ENCODE measurements at places on chromosomes 4 and X.

DNA sequence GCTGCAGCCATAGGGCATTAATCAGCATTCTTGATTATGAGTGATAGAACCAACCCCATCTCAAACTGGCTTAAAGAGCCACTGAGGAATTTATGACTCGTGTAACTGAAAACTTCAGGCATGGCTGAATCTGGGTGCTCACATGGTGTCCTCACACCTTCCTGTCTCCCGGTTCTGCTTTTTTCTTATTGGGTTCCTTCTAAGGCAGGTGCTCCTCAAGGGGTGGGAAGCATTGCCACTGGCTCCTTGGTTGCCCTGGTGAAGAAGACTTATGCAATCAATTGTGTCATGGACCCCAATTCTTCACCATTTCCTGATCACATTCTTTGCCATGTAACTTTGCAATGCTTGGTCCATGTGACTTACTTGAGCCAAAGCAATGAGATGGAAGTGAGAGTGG lies 4.3 kb upstream of the ZCCHC4 start:
- DNase-seq = no peak

GRCh38 chr4:39608451-39608850 lies 30.2 kb downstream of the SMIM14 start:
- no peak for DNase-seq

DNA sequence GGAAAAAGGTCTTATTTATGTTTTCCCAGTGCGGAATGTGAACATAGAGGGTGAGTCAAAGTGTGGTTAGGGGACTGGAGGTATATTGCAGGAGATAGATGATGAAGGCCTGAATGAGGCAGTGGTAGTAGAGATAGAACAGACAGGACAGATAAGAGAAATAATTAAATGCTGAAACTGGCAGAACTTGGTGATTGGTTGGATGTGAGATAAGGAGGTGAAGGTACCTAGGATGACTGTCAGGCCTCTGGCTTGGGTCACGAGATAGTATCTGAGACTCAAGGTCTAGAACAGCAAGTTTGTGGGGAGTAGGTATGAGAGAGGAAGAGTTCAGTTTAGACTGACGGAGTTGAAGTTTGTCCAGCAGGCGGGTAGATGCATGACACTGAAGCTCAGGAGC lies 3.5 kb downstream of the MND1 start:
- no peak for DNase-seq

GRCh38 chr4:2811830-2812611 lies 19.1 kb downstream of the SH3BP2 start:
- DNase-seq = peak; percentile 72

DNA sequence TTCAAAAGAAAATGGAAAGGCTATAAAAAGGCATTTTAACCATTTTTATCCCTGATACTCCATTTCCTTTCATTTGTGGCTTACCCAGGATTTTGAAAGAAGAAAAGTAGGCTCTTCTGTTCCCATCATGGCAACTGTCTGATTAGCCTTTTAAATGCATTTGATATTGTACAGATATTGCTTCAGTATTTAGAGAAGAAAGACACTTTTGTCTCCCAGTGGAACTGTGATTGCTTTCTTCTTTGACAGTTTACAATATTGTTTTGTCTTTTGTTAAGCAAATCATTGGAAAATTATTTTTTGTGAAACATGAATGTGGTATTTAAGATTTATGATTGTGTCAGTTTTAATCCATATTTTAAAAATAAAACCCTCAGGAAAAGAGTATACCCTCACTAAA lies 297.4 kb upstream of the TACR3 start:
- DNase-seq = no peak

DNA sequence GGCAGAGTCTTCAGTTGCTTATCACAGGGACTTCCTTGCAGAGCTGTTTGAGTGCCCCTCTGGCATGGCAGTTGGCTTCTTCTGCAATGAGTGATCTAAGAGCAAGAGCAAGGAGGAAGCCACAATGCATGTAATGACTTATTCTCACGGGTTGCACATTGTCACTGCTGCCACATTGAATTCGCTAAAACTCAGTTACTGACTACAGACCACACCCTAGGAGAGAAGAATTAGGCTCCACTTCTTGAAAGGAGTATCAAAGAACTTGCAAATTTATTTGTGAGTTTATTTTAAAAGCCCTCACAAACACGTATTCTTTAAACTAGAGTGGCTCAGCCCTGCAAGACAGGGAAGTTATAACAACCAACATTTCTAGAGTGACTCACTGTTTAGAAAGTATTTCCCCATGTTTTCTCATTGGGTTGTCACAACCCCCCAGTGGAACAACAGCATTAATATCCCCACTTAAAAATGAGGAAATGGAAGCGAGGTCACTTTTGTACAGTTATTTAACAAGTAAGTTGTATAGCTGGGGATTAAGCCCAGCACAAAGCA lies 32.4 kb upstream of the RBPJ start:
- no peak for DNase-seq

DNA sequence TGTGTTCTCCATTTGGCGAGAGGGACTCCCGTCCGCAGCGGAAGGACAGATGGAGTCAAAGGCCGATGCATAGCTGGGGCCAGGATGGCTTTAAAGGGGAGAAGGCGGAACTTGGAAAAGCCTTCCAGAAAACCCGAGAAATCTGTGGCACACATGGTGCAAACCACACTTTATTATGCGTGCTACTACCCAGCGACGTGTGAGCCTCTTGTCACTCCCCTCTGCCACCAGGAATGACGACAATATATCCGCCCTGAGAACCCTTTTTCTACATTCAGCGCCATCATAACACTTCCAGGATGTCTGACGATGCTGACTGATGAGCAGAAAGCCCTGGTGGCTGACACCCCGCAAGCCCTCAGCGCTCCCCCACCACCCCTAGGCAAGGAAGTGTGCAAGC lies 689 bp upstream of the DCHS2 start:
- DNase-seq = no peak

DNA sequence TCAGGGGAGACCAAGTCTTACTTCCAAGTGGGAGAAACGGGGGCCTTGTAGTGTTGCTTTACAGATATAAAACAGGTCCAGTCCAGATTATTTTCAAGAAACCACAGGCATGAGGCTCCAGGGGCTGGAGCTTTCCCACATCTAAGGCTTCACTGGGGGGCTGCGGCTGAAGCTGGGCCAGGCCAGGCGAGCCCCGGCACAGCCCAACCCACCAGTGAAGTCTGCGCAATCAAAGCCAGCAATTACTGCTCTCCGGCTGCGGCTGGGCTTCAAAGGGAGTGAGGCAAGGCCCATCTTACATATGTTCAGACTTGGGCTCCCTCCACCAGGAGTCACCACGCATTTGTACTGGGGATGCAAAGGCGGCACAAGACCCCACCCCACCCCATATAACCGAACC lies 61.7 kb downstream of the HADH start:
- no peak for DNase-seq

- DNase-seq = no peak
Observed at GRCh38 chr4:20046931-20047677, 204.6 kb upstream of the SLIT2 start.

- no peak for DNase-seq
Observed at GRCh38 chr4:133808151-133808550, 393.4 kb downstream of the PABPC4L start.

DNA sequence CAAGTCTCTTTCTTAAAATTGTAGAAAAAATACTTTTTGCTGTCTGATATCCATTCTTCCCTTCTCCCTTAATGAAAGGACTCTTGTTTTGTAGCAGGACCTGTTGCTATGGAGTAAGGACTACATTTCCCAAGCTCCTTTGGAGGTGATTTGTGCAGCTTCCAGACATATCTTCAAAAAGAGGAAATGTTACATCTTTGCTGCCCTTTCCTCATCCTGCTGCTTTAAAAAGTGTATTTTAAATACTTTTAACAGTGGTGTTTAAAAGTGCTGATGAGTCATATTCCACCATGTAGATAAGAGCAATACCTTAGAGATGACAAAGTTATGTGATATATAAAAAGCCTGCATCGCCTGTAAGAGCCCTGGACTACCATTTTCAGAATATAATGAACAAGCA lies 98.7 kb downstream of the CFAP299 start:
- DNase-seq = no peak

- no peak for DNase-seq
Observed at GRCh38 chr4:89283226-89284009, 24.2 kb downstream of the GPRIN3 start.

DNA sequence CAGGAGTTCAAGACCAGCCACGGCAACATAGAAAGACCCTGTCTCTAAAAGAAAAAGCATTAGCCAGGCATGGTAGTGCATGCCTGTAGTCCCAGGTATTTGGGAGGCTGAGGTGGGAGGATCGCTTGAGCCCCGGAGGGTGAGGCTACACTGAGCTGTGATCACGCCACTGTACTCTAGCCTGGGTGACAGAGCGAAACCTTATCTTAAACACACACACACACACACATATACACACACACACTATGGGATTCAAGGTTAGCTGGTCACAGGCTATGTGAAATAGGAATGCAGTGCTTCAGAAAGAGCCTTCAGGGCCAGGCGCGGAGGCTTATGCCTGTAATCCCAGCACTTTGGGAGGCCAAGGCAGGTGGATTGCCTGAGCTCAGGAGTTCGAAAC lies 23.5 kb downstream of the NLGN3 start:
- DNase-seq = no peak

- no peak for DNase-seq
Observed at GRCh38 chr4:75249739-75250138, 264.5 kb downstream of the RCHY1 start.

- DNase-seq = no peak
Observed at GRCh38 chr4:91064157-91064853, 937.1 kb downstream of the CCSER1 start.

DNA sequence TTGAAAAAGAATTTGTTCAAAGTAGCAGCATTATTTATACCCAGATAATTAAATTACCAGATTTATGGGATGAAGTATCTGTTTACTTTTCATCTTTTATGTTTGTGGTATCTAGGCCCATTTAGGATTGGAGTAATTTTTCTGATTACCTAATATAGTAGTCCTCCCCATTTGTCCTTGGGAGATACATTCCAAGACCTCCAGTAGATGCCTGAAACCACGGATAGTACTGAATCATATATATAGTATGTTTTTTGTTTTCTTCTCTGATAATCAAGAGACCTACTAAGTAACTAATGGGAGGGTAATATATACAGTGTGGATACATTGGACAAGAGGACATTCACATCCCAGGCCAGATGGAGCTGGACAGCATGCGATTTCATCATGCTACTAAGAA lies 30.7 kb upstream of the PTPN13 start:
- DNase-seq = no peak

GRCh38 chr4:26441771-26442170 lies 48.5 kb downstream of the CCKAR start:
- no peak for DNase-seq

DNA sequence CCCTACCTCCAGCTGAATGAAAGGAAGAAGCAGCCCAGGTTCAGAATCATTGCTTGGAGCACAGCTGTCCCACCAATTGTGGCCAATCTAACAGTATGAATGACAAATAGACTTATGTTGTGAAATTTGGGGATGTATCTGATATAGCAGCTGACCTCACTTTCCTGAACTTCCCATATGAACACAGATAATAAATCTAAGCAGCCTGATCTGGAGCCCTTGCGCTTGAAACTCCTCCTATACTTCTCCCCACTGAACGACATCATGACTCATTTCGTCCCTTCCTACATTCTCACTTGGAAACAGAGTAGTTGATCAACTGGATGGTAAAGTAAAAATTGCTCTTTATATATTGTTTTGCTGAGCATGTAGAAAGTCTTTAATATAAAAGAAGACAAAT lies 24.2 kb upstream of the AMELX start:
- no peak for DNase-seq

- no peak for DNase-seq
Observed at GRCh38 chr4:18391354-18391728, 369.8 kb upstream of the LCORL start.

- DNase-seq = no peak
Observed at GRCh38 chr4:54085284-54085683, 14.7 kb upstream of the GSX2 start.

- DNase-seq = no peak
Observed at GRCh38 chr4:183441276-183441675, 3.2 kb upstream of the CDKN2AIP start.

DNA sequence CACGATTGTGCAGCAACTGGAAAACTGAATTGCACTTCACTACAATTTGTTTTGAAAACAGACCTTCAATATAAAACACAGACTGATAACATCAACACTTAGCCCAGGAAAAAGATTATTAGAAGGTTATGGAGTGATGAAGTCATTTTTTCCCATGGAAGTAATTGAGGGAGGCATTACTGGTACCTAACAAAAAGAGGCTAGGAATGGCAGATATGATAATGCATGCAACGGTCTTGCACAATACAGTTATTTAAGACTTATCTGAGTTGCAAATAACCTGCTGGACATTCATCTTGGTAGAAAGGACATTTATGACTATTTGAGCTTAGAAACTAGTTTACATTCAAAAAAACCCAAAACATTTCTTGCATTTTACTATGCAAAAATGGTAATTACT lies 1031.9 kb downstream of the FAT4 start:
- DNase-seq = no peak

DNA sequence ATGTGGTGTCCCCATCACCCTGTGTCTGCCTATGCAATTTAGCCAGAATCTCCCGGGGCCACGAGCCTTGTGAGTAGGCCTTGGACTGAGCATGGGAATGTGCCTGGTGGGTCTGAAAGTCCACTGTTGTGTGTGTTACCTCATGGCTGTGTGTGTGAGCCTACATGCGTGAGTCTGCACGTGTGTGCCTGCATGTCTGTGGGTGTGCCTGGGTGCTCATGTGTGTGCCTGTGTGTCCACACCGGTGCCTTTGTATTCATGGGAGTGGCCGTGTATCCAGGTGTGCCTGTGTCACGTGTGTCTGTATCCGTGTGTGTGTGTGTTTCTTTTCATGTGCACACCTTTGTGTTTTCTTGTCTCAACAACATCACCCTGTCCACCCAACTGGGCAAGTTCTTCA lies 14.2 kb downstream of the ATP5ME start:
- no peak for DNase-seq

- DNase-seq = no peak
Observed at GRCh38 chrX:106588801-106589200, 23.0 kb upstream of the RADX start.

- no peak for DNase-seq
Observed at GRCh38 chr4:108662629-108663028, 12.2 kb downstream of the OSTC start.

GRCh38 chrX:8244301-8244700 lies 73.2 kb upstream of the VCX2 start:
- DNase-seq = no peak

- no peak for DNase-seq
Observed at GRCh38 chr4:53786632-53787031, 195.3 kb upstream of the LNX1 start.
